ENCODE measurements at places on chromosomes 4 and X. TPM values are rescaled to one million over a fixed set of nuclear protein-coding genes. Genes with fewer than 3 reads are reported as not detected.

GRCh38 chr4:75232546-75232945, 281.7 kb downstream of the RCHY1 start:
- ATAC-seq: no peak

- ATAC-seq: peak; percentile 89
Measured at GRCh38 chr4:156771171-156771837, 200.3 kb downstream of the PDGFC start.

DNA sequence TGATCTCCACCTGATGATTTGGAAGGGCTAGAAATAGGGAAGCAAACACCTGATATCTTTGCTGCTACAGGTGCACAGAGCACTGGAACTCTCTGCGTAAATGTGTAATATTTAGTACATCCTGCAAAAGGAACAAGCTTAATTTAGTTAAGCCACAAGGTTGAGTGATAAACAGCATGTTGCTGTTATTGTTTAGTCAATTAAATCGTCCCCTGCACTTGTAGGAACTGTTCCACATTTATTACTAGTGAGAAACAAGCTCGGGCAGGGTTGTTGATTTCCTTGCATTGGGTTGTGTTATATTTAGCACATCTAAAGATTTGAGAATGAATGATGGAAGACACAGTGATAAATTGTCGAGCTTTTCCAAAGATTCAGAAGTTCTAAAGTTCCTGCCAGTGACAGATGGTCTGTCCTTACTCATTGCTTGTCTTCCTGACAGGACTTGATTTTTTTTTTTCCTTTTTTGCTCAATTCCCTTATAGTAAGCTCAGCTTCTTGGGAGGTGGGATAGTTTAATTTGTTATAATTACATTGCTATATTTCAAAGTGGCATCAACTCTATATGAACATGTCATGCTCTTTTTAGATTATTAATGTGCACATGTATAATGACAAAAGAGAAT, 627.0 kb upstream of the ATOH1 start:
- ATAC-seq: no peak

DNA sequence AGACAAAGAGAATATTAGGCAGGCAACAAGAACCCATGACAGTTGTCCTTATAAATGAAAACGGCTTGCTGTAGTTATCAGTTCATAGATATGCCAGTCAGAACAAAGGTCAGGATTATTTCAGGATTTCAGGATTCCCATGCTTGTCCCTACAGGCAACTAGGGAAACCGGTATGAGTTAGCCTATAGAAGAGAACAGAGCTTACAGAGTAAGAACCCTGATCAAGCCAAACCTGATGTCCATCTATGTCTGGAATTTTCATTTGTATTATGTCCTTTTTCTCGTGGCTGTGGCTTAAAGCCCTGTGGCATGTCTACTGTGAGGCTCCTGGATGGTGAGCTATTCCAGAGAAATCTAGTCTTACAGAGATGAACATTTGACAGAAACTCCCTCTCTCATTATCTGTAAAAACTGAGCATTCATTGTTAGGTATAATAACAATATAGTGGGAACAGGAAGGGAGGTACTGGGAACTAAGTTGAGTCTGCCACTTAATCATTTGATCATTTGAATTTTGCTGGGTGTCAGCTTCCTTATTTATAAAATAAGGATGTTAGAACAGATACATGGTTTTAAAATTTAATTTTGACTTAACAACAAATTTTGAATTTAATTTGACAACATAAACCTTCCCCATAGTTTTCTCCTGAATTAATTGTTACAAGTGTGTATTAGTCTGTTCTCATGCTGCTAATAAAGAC, 129.5 kb upstream of the KLF3 start:
- no peak for ATAC-seq

DNA sequence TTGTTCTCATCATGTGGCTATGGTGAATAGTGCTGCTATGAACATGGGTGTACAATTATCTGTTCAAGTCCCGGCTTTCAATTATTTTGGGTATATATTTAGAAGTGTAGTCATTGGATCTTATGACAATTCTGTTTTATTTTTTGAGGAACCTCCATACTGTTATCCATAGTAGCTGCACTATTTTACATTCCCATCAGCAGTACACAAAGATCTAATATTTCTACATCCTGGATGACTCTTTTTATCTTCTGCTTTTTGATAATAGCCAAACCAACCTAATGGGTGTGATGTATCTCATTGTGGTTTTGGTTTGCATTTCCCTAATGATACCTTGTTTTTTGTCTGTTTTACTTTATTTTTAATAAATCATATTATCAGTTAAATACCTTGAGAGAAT, 12.9 kb upstream of the IL13RA1 start:
- ATAC-seq: no peak

- ATAC-seq: peak; percentile 42
Measured at GRCh38 chrX:68868316-68868715, 39.5 kb downstream of the EFNB1 start.

DNA sequence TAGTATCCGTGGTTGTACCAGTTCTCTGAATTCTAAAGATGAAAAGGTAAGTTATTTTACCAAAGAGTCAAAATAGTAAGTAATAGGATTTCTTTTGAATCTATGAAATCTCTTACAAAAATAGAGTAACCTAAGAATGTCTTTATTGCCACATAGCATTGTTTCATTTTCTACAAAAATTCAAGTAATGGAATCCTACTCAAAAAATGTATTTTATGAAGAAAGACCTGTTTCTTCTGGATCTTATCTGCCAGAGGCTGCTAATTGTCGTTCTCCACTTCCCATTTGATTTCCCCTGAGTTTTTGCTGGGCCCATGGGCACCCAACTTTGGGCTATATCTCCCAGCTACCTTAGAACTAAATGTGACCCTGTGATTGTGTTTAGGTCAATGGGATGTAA, 3.2 kb upstream of the OTUD4 start:
- ATAC-seq: no peak

The RENBP gene
- total RNA-seq: 15.5 TPM

The MSX1 gene
- 28.7 TPM for total RNA-seq

The PRR32 gene
- total RNA-seq: 0.22 TPM

The PAGE4 gene
- not detected for total RNA-seq

Measured in motor neuron (in vitro differentiated cells).